ENCODE measurements at places on chromosomes 1 and 21.

GRCh38 chr1:183884526-183884925, 79.6 kb downstream of the RGL1 start:
- DNase-seq, result no peak

GRCh38 chr1:219325368-219325742, 151.7 kb downstream of the LYPLAL1 start:
- no peak for DNase-seq

GRCh38 chr1:1302951-1303509, 4.7 kb downstream of the ACAP3 start:
- DNase-seq, result no peak

DNA sequence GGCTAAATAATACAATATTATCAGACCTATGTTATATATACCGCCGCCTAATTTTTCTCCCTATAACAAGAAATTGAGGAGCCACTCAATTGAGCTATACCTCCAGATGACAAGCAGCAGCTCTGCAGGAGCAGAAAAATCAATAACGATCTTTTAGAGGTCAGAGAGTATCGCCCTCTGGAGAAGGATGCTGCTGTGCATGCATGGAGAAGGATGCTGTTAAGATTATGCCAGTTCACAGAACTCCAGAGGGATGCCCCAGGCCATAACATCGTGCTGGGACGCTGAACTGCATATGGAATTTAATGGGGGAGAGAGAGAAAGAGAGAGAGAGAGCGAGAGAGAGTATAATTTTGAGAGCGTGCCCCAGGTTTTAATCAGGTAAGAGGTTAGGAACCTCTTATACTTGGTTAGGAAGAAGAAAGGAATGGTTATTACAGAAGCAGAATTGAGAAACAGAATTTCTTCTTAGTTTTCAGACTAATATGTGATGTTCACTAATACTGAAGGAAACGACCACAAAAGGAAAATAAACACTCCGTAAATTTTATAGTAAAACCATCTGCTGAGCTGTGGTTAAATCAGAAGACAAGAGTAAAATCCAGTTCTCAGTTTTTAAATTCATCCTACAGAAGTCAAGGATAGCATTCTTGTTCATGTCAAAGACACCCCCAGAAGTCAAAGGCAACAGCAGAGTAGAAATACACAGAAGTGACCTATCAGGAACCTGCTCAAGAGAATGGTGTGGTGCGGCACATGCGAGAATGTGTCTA, 111.1 kb downstream of the SMYD2 start:
- no peak for DNase-seq

DNA sequence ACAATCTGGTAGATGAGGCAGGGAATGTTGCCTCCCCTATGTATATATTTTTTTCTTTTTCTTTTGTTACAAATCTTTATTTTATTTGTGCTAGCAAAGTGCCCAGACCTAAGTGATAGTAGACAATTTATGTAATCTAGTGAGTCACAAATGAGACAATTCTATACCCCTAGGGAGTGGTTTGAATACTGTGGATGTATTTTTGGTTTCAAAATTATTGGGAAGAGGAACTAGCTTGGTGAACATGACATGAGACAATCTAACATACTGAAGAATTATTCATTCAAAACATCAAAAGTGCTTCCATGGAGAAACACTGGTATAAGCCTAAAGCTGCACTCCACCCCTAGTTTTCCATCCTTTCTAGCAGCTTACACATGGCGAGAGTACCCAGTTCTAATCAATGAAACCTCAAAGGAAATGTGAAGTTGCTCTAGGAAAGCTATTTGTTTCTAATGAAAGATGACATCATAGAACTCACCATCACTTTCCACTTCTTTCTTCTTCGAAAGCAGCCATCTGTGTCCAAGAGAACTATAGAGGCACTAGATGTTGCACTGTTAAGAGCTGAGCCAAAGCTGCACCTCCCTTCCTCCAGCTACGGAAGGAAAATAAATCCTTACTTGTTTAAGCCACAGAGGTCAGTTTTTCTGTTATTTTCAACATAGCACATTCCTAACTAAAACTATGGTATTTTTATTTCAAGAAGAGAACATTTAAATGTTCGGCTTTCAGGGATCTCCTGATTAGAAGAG, 764.6 kb downstream of the LTN1 start:
- no peak for DNase-seq

GRCh38 chr1:85224295-85224694, 23.5 kb upstream of the SYDE2 start:
- DNase-seq, result no peak
